ENCODE measurements at places on chromosomes 11 and 22.

- peak; percentile 44 for DNase-seq
Observed at GRCh38 chr11:95108159-95108611, 18.5 kb downstream of the ENDOD1 start.

DNA sequence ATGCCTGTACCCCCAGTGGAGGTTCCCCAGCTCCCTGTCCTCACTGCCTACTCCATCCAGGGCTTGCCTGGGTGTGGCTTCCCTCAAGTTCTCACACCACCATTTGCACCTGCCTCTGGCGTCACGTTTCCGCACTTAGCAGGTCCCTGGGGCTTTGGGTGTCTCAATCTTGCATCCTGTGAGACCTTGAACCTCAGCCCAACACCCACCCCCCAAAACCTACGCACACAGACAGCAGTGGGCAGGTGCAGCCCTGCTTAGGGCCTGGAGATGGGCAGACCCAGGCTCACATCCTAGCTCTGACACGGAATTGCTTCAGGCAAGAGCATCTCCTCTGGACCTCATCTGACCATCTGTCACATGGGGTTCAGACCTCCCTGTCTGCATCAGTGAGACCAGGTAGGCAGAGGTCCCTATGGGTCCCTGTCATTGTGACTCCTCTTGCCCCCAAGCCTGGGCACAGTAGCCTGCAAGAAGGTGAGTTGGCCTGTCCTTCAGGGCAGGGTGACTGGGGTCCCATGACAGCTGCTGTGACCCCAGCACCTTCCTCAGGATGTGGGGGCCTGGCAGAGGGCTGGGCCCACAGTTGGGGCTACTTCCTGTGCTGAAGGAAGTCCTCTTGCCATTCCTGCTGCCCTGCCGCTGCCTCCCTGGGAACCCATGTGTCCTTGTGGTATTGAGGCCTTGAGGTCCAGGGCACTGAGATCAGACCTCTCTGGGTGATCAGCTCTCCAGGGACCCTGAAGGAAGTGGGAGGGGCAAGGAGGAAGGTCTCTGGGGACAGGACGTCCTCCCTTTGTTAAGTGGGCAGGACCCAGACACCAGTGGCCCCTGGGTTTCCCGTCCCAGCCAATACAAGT, 2.0 kb downstream of the SIPA1 start:
- peak; percentile 8 for DNase-seq

GRCh38 chr11:35927682-35928081, 16.2 kb upstream of the LDLRAD3 start:
- peak; percentile 71 for DNase-seq

DNA sequence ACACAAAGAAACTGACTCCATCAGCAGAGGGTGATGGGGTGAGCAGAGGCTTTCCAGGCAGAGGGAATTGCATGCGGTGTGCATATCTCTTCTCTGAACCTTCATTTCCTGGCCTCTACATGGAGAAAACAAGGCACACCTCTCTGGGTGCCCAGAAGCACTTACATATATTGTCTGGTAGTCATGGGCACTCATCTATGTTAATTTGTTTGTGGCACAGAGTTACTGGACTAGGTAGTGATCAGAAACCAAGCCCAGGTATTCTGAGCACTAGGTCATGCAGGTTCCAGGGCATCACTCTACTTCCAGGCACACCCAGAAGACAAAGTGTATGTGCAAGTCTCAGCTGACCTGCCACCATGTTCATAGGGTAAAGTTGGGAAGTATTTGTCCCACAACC, 56.5 kb downstream of the FZD4 start:
- no peak for DNase-seq

DNA sequence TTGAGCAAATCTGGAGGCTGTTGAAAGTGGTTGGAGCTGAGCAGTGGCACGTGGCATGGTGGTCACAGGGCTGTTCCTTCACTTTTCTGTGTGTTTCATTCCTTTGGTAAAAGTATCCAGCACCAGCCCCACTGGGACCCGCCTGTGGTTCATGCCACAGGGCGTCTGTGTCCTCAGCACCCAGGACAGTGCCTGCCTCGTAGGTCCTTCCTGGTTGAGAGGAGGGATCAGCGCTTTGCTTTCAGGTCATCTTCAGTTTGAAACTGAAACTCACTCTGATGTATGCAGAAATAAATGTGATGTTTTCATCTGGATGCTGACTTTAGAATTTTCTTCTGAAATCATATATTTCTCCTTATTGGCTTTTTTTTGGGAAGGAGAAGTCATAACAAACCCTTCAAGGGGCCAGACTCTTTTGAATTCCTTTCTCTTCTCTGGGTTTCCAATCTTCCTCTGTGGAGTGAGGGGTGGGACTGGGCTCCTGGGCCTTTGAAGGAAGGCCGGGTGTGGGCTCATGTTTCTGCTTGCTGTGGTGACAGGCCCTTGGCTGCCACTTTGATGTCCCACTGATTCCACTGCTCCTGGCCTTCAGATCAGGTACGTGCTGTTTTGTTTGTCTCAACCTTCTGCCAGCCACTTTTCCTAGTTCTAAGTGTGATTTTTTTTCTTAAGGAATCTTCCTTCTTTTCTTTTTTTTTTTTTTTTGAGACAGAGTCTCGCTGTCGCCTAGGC, 26.2 kb downstream of the TBC1D22A start:
- DNase-seq, result peak; percentile 61

- peak; percentile 47 for DNase-seq
Observed at GRCh38 chr22:39959640-39960447, at the start of gene TMA7B. Gene TMA7B, plus strand, starts transcription at chr22:39960397. Its CDS starts 3,978 bp downstream, at chr22:39964375.

GRCh38 chr22:40603088-40603605, 33.4 kb downstream of the MRTFA start:
- peak; percentile 8 for DNase-seq
